ENCODE measurements at places on chromosomes 1 and 21.

GRCh38 chr1:87794788-87795614 lies 466.3 kb downstream of the LMO4 start:
- no peak for DNase-seq

DNA sequence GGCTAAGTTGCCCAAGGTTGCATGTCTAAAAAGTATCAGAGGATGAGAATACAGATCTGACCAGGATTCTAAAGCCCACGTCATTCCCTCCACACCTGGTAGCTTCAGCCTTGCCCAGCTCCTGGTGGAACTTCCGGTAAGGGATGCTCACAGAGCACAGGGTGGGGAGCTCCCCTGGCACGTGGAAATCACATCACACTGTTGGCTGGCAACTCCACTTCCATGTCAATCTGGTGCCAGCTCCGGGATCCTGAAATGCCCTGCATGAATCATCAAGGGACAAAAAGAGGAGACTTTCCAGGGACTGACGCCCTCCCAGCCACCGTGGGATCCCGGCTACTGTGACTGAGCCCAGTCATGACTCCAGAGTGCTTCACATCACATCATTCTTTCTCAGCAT lies 12.4 kb upstream of the BCAR3 start:
- DNase-seq = no peak

DNA sequence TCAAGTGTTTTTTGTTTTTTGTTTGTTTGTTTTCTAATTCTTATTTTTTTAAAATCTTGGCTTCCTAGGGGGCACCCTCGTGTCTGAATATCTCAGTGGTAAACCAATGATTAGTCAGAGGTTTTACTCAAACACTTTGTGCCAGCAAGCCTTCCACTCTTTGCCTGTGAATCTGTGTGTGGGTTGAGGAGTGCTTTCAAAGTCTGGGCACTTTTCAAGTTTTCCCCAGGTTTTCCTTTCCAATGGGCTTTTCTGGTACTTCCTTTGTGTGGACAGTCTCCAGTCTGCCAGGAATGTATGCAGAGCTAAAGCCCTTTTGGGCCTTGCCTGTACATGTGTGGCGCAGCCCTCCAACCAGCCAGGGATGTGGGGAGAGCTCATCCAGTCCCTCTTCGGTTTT lies 9.7 kb upstream of the PPIE start:
- no peak for DNase-seq

GRCh38 chr1:226365831-226366231 lies 42.1 kb downstream of the PARP1 start:
- DNase-seq = no peak

DNA sequence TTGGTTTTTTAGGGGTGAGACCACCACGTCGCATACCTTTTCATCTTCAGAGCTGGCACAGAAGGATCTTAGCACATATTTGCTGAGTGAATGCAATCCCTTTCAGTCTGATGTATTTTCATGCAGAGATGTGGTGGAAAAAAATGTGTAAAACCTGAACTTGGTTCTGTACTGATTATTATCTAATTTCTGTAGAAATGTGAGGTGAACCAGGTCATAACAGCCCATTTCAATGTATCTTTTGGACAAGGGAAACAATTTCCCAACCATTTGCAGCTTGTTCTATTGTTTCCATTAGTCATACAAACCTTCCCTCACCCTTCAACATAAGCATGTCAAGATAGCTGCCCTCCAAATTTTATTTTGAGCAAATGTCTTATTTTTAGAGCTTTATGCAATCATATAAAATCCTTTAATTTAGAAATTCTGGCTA lies 46.8 kb upstream of the RUNX1 start:
- no peak for DNase-seq

DNA sequence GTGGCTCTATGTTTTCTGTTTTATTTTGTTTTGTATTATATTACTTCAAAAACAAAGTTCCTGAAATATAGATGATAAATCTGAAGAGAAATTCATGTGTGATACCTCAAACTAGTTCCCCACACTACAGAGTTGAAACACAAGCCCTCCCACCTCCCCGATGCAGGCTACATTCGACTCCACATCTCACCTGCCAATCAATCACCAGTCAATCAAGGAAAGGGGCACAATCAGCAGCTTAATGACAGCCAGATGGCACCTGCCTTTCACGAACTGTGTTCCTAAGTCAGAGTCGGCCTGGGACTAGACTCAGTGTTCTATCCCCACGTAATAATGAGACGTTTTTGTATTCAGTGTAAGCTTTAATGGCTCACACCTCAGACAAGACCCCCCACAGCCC lies 313.4 kb downstream of the SPATA17 start:
- DNase-seq = no peak

- DNase-seq = no peak
These were observed 34.3 kb downstream of the PSMG1 start for GRCh38 chr21:39148975-39149374.

DNA sequence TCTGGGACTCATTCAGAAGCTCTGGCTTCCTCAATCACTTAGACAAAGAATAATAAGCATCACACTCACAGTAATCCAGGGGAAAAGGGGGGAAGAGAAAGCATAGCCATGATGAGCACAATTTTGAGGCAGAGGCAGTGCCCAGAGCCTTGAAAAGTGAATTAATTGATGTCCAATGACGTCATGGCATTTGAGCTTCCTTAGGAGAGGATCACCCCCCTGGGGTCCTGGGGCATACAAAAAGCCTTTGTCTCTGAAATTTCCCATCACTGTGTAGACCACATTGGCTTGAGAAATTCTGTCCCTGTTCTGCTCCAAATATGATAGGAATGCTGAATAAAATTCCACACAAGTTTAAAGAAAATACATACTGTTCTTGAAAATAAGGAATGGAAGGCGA lies 84.3 kb upstream of the COA6 start:
- DNase-seq = no peak

DNA sequence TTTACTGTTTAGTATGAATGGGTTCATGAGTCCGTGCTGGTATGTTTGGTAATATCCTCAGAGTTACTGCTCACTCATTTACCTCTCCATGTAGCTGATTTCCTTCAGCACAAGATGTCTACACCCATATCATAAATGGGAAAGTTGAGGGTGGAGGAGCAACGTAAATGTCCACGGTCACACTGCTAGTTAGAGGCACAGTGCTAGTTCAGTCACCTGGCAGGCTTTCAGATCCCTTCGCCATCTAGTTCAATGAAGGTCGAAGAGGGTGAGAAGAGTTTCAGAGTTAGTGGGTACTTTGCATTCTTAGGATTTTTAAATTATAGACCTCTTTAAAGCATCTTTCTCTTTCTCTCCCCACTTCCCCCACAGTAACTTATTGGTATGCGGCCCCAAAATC lies 218.8 kb downstream of the ZP4 start:
- no peak for DNase-seq

DNA sequence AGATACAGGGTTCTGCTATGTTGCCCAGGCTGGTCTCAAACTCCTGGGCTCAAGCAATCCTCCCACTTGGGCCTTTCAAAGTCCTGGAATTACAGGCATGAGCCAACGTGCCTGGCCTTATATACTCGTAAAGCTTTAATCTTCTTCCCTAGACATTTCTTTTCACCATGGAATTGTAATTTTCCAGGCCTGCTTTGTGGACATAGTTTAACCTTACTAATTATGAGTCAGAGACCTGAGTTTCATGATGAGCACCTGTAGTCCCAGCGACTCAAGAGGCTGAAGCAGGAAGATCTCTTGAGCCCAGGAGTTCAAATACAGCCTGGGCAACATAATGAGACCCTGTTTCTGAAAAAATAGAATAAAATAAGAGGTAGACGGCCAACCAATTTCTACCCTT lies 12.3 kb downstream of the PATJ start:
- DNase-seq = no peak

- no peak for DNase-seq
These were observed 424.5 kb downstream of the NEGR1 start for GRCh38 chr1:71857862-71858261.

GRCh38 chr21:45536301-45537081 lies 5.7 kb downstream of the SLC19A1 start:
- DNase-seq = peak; percentile 30

GRCh38 chr1:151124763-151125403 lies 21.5 kb downstream of the SEMA6C start:
- DNase-seq = no peak

- no peak for DNase-seq
These were observed 122.0 kb downstream of the SEC16B start for GRCh38 chr1:177847843-177848242.

DNA sequence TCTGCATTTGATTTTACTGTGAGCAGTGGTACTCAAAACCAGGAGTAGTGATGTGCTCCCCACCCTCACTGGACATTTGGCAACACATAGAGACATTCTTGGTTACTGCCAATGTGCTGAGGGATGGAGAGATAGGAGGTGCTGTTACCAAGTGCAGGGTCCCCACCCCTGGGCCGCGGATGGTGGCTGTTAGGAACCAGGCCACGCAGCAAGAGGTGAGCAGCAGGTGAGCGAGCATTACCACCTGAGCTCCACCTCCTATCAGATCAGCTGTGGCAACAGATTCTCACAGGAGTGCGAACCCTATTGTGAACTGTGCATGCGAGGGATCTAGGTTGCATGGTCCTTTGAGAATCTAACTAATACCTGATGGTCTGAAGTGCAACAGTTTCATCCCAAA lies 95.7 kb downstream of the AKT3 start:
- no peak for DNase-seq

DNA sequence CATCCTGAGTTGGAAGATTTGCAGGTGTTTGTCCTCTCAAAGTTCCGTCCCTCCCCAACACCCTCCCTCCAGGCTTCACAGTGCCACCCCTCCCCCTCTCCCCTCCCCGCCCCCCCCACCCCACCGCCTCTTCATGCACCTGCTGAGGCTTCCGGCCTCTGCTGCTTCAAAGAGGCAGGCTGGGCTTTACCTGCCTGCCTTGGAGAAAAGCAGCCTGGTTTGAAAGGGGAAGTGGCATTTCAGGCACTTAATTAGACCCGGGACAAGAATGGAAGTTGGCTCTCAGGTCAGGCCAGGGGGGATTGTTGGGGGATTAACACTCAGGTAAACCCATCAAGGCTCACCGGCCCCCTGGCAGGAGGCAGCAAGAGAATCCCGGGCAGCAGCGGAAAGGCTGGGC lies 21.1 kb downstream of the PAX7 start:
- DNase-seq = no peak

GRCh38 chr1:162360874-162361260 lies 15.8 kb downstream of the SPATA46 start:
- no peak for DNase-seq

DNA sequence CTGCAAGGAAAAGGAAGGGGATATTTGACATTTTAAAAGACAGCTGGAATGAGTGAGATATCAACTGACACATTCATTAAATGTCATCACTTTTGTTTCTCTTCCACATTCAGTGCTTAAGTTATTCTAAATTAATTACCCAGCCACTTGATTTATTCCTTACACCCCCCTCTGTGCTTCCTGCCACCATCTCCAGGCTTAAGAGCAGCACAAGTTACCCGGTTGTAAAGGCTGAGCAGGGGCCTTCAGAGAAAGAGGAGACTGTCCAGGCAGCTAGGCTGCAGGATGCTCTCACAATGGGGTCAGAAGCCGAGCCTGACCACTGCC lies 71.4 kb downstream of the SYT6 start:
- DNase-seq = no peak
